ENCODE measurements at places on chromosomes 6 and 20. TPM values are rescaled to one million over a fixed set of nuclear protein-coding genes. Genes with fewer than 3 reads are reported as not detected.

The SIRPB2 gene
- not detected for total RNA-seq

The PSMA7 gene
- total RNA-seq, result 217 TPM

The CRYBG1 gene
- 2.4 TPM for total RNA-seq

The PPP1R3D gene
- total RNA-seq, result 6.3 TPM

The SCAND1 gene
- 81.4 TPM for total RNA-seq

The SLC17A9 gene
- total RNA-seq, result not detected

The PNLDC1 gene
- not detected for total RNA-seq

DNA sequence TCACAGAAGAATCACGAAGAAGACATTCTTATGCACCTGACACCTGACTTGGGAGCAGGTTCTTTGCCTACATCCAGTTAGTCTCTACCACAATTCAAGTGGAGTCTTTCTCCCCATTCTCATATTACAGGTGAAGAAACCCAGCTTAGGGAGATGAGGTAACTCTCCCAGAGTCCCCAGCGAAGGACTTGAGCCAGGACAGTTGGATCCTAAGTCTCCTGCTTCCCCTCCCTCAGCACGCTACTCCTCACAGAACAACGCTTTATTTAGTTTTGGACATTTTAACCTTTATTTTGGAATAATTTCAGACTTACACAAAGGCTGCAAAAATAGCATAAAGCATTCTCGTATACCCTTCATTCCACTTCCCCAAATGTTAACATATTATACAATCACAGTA is 824 bp upstream of the CSTL1 start:
- no peak for DNase-seq

GRCh38 chr6:71289039-71289801 is 609 bp downstream of the OGFRL1 start:
- DNase-seq, result no peak

DNA sequence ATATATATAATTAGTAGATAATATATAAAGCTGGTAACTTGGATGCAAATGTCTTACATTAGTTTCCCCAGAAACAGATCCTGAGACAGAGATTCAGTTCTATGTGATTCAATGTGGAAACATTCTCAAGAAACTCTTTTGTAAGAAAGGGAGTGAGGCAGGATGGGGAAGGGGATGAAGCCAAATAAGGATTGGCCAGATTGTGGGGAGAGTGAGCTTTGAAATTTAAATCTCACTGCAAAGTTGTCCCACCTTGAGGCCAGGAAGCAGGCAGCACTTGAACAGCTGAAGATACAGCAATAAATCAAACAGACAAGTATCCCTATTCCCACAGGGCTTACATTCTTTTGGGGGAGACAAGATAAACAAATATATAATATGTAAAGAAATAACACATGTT is 126.3 kb upstream of the HEY2 start:
- DNase-seq, result no peak

DNA sequence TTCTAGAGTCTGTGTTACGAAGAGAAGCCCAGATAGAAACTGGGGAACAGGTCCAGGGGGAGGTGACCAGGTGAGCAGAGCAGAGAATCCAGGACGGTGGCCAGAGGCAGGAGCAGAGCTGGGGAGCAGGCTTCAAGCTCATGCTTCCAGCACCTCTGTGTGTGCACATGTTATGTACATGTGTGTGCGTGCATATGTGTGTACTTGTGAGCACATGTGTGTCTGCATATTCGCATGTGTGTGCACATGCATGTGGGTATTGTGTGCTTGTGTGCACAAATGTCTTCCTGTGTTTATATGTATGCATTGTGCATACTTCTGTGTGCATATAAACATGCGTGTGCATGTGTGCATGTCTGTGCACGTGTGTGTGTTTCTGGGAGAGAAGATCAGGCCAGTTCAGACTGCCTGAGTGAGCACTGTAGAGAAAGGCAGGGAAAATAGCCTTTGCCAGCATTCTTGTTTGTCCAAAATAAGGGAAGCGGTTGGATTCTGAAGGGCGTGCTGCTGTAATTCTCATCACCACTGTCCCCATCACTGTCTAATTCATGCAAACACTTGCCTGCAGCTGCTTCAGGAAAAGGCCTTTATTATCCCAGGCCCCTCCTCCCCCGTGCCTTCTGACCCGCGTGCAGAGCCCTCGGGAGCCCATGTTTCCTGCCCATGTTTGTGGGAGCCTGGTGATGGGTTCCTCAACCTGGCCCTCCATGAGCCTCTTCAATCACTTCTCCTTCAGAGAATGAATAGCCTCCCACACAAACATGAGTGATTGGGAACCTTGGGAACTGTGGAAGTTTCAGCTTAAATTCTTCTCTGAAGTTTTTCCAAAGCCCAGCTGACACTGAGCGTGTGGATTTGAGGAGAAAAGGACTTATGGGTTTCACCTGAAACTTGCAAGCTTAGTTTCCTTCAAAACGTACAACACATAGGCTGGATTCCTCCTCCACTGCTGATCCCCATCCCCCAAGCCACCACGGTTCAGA is 161.7 kb upstream of the AFDN start:
- DNase-seq, result no peak

DNA sequence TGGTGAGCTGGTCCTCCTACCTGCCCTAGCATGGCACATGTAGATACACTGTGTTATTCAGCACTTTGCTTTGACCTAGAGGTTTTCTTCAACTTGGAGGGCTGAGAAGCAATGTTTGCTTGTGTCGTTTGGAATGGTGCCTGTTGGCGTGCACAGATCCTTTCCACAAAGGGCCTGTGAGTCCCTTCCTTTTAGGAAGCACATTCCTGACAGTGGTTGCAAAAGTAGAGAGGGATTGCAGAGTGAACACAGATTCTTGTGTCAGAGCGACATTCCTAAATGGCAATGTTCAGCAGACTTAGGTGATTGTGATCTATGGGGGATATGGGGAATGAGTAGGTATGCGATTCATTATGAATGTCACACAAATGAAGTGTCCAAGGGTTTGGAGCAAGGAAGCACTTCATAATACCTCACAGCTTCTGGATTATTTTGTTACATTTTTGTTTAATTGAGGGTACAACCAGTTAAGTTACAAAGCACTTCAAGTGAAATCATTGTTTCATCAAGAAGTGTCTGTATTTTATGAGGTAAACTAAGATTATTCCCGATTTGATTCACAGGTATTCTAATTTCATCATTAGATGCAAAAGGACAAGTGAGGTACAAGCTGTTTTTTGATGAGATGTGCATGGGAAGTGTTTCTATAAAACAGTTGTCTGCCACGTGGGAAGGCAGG is 713 bp upstream of the RNF144B start:
- DNase-seq, result no peak

- DNase-seq, result no peak
These were observed 237.5 kb upstream of the TAB2 start for GRCh38 chr6:149079911-149080491.

Data from osteocyte (in vitro differentiated cells).